ENCODE measurements at places on chromosomes 2 and 18.

GRCh38 chr18:58596265-58596681, 32.6 kb downstream of the ALPK2 start:
- no peak for DNase-seq

GRCh38 chr2:20666304-20667150, at the start of gene GDF7:
Gene GDF7 (plus strand): TSS chr2:20667144. CDS start chr2:20667240, 96 bp downstream.
- DNase-seq = no peak

DNA sequence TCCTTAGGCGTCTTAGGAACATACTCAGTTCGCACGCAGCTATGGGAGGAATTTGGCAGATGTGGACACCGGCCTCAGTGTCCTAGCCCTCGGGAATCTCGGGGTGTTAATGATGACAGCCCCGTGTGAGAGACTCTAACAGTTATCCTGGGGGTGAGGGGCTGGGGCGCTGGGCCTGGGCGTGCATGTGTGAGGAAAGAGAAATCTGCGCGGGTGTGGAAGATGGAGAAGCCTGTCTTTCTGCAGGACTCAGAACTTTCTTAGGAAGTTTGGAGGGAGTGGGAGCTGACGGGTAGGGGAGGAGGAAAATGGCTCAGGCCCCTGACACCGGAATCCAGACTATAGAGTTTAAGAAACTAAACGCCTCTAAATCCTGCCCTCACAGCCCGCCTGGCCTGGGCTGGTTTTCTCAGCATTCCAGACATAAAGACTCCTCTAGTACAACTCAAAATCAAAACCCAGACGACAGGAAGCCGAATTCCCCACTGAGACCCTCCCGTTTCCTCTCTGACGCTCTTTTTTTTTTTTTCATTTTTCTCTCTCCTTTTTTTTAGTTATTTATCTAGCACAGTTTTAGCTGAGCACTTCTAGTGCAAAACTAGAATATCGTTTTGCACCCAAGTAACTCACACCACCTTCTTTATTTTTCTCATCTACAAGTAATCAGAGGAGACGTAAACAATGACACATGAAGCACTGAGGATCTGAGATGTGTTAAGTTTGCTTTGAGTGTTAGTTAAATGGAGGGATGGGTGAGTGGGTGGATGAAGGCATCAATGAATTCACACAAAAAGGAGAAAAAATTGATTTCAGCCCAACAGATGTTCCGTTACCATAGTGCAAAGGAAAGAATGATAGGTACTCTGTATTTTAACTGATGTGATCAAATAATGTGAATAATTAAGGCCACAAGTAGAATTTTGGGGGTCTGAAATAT, 1.2 kb upstream of the HAAO start:
- DNase-seq = no peak

DNA sequence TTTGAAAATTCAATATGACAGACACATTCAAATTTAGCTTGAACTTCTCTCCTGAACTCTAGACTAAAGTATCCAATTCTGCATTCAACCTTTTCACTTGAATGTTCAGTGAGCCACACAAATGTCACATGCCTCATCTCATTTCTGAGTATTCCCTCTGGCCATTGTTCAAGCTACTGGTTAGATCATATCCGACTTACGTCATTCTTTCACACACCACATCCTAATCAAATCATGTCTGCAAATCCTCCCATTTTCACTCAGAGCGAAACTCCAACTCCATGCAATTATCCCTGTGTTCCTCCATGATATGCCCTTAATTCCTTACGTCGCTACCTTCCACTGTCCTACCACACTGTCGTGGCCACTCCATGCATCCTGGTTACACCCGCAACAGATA, 425.1 kb downstream of the CBLN2 start:
- DNase-seq = peak; percentile 50

DNA sequence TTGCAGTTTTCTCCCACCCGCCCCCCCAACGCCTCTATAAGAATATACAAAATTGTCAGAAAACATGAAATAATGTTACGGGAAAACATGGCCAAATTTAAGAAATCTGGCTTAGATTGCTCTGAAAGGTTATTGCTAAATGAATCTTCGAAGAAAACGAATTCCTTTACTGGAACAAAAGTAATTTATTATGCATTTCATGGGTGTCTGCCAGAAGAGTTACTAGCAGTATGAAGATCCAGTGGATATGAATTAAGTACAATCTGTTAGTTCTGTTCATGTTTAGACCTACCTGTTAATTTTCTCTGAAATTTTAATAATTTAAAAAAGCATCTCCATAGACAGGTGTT, 21.9 kb downstream of the GATA6 start:
- DNase-seq = no peak

DNA sequence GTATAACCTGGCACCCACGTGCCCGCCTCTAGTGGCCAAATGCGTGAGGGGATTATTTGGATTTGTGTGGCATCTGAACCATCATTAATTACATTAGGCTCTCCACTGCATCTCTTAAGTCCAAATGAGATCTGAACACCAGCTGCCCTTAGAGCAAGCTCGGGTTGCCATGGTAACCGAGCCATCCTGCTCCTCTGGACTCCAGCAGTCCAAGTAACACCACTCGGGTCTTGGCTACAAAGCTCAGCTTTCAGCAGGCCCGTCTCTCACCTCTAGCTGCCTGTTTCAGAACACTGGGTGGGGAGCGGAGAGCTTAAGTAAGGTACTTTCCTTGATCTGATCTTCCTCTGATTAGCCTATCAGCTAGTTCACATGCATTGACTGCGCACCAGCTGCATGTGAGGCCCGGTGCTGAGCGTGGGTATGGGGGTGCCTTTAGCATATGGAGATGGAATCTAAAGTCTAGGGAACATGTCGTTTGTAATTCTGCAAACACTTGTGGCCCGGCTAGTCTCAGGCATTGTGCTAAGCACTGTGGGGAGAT, 14.1 kb upstream of the CYS1 start:
- no peak for DNase-seq

DNA sequence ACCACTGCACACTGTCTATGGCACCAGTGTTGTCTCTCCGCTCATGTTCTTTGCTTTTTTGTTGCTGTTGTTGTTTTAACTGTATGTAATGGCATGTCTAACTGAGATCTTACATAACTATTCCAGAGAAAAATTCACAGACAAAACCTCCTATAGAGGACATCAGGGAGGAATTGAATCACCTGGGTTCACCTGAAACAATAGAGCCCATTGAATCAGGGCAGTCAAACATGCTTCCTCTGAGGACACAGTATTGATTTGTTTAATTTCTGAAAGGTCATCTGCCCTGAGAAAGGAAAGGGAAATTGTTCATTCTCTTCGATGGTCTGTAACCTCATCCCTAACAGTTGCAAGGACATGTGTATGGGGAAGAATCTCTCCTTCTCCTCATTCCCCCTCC, 237.5 kb downstream of the SRBD1 start:
- no peak for DNase-seq

DNA sequence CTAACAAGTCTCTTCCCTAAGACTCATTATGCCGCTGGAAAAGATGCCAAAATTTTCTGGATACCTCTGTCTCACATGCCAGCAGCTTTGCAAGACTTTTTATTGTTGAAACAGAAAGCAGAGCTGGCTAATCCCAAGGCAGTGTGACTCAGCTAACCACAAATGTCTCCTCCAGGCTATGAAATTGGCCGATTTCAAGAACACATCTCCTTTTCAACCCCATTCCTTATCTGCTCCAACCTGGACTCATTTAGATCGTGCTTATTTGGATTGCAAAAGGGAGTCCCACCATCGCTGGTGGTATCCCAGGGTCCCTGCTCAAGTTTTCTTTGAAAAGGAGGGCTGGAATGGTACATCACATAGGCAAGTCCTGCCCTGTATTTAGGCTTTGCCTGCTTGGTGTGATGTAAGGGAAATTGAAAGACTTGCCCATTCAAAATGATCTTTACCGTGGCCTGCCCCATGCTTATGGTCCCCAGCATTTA, 26.3 kb downstream of the DHRS9 start:
- peak; percentile 94 for DNase-seq

DNA sequence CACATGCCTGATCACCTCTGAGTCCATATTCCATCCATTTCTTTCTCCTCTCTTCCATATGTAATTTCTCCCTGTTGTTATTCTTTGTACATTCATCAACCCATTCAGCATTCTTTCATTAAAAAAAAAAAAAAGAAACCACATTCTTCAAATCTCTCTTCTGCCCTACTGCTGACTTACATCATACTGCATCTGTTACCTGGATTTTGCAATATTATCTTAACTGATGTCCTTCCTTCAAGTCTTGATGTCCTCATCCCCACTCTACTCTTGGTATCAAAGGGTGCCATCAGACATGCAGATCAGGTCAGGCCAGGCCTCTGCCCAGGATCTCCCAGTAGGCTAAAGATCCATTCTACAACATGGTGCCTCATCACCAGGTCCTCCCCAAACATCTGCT, 90.6 kb downstream of the SGPP2 start:
- no peak for DNase-seq

DNA sequence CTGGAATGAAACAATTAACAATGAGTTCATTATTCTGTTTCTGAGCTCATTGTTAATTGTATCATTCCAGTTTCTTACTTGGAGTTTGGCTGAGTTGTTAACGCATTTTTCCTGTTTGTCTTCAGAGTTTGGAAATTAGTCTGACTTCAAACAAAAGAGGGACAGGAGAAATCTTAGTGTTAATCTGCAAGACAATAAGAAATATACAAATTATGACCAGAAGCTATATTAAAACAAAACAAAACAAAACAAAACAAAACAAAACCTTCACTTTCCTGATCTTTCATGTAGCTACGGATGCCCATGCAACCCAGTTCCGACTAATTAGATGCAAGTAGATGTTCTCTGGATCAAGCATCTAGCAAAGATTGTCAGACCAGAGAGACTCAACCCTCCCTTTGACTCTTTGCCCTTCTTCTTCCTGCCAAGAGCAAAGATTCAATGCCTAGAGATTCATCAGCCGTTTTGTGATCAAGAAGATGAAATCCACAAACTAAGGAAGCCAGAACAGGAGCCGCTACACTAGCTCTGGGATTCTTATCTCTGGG, 686.2 kb upstream of the FSHR start:
- DNase-seq = no peak

DNA sequence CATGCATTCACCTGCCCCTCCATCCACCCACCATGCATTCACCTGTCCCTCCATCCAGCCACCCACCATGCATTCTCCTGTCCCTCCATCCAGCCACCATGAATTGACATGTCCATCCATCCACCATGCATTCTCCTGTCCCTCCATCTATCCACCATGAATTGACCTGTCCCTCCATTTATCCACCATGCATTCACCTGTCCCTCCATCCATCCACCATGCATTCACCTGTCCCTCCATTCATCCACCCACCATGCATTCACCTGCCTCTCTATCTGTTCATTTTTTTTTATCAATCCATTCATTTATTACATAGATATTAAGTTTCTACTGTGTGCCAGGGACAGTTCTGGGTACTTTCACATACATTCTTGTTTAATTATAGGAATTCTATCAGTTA, 69.2 kb downstream of the MYCN start:
- DNase-seq = no peak

GRCh38 chr2:30428348-30428662, 18.7 kb upstream of the LCLAT1 start:
- no peak for DNase-seq

- DNase-seq = no peak
Observed at GRCh38 chr2:37366773-37367172, 22.3 kb downstream of the QPCT start.

- DNase-seq = no peak
Observed at GRCh38 chr2:112151701-112152440, 13.7 kb downstream of the FBLN7 start.

DNA sequence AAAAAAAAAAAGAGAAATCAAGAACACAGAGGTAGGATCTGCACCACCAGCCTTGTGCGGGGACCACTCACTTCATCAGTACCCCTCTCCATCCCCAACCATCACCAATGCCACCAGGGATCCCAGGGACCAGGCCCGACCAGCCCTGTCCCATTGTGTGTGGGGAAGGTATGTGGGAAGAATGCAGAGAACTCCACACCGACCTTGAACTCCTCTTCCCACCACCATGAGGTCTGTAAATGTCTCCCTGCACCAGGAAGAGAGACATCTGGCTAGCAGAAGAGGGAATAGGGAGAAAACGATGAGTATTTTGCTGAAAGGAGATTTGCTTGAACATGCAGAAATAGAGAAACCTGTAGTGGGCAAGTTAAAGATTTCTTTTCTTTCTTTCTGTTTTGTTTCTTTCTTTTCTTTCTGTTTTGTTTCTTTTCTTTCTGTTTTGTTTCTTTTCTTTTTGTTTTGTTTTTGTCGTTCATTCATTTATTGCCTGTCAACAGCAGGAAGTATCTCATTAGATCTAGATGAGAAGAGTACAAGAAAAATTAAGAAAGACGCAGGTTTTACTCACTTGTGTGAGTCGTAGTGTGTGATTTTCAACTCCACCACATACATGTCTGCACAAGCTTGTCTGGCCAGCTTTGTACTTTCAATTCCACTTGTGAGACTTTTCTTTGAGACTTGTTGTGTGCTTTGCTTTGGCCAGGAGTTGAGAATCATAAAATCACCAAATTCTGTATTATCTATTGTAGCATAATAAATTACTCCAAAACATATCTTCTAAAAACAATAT, 179.8 kb upstream of the HAAO start:
- no peak for DNase-seq

DNA sequence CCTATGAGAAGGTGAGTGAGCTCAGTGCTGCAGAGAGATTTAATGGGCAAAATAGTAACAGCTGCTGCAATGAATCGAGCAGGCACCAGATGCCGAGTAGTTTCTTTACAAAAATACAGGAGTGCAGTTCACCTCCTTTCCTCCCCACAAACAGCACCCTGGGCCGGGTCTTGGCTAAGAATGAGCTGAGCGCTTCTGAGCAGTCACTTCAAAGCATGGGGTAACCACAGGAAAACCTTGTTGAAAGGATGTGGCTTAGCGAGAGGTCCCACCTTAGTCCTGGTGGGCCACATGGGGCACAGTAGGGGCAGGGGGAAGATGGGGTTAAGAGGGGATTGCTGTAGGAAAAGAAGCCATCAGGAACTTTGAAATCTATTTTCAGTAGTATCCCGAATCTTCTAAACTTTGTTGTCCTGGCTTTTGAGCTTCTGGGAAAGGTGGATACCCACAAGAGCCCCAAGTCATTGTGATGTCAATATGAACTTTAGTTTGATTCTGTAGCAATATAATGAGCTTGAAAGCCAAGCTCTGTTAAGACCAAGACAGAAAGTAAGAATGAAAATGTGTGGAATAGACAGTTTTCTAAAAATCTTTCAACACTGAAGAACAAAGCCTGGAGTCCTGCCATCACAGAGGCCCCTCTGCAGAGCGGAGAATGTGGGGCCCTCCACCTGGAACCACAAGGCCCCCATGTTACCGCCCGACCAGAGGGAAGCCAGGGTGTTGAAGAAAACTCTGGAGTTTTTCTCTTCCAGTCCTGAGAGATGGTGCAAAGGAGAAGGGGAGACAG, 101.0 kb upstream of the ZNF236 start:
- no peak for DNase-seq

GRCh38 chr2:84908948-84909713, 3.7 kb downstream of the TMSB10 start:
- no peak for DNase-seq

GRCh38 chr18:47032945-47033344, 2.5 kb downstream of the ELOA2 start:
- DNase-seq = no peak

All from foreskin melanocyte (primary cell).